ENCODE measurements at places on chromosomes 1 and 21.

DNA sequence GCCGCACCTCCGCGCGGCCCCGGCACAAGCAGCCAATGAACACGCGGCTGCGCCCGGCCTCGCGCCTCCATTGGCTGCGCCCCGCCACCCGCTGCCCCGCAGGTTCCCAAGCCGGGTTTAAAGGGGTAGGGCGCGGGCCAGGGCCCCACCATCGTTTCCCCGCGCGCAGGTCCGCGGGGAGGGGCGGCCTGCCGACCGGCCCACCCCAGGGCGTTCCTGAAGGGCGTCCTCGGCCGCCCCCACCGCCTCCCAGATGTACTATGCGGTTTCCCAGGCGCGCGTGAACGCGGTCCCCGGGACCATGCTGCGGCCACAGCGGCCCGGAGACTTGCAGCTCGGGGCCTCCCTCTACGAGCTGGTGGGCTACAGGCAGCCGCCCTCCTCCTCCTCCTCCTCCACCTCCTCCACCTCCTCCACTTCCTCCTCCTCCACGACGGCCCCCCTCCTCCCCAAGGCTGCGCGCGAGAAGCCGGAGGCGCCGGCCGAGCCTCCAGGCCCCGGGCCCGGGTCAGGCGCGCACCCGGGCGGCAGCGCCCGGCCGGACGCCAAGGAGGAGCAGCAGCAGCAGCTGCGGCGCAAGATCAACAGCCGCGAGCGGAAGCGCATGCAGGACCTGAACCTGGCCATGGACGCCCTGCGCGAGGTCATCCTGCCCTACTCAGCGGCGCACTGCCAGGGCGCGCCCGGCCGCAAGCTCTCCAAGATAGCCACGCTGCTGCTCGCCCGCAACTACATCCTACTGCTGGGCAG is at the start of gene OLIG1:
TSS of gene OLIG1 (plus strand) at position 148 of the 750 bp plus-strand sequence. CDS start at position 254, 106 bp downstream.
- peak; percentile 75 for DNase-seq

DNA sequence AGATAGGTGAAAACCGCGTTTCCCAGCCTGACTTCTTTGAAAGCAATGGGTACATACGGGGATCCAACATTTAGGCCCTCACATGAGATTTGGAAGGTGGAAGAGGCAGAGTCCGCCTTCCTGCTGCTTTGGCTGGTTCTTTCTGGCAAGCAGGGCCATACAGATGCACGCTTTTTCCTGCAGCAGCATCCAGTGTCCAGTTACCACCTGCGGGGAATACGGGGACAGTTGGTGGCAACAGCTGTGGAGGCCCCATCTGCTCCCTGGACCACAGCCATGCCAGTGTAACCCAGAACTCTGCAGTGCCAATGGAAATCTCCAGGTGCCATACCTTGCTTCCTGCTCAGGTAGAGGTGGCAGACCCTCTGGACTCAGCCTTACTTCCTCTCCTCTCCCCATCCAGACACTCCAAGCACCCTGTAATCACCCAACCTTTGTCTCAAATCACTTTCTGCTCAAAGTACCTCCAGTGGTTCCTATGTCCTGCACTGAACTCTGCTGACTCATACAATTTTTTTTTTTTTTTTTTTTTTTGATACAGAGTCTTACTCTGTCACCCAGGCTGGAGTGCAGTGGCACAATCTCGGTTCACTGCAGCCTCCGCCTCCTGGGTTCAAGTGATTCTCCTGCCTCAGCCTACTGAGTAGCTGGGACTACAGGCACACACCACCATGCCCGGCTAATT is 68.3 kb downstream of the SLC16A1 start:
- DNase-seq: no peak

DNA sequence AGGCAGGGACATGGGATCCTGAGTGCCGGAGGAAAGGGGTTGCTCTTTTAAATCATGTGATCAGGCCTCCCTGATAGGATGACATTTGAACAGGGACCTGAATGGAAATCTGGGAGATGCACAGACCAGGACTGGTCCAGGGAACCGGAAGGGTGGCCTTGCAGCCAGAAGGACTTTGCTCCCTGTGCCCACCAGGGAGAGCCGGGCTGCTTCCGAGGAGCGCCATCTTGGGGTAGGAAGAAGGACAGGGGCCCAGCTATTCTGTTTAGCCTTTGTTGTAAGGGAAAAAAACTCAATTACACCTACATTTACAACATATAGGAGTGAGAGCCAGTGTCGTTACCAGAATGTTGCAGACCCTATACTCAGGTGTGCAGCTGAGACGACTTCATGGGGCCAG is 5.5 kb downstream of the KLHDC7A start:
- no peak for DNase-seq

DNA sequence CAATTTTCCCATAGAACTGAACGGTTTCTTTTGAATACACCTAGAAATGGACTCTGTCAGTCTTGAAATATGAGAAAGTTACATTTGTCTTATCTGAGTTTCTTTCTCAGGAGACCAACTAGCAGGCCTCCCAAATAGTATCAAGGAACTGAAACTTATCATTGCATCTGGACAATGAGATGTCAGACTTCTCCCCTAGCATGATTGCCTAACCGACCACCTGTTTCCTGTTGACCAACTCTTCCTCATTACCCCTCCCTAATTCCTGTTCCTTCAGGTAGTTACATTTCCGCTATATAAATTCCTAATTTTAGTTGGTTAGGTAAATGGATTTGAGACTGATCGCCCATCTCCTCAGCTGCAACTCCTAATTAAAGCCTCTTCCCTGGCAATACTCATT is 1587.3 kb downstream of the NCAM2 start:
- no peak for DNase-seq

DNA sequence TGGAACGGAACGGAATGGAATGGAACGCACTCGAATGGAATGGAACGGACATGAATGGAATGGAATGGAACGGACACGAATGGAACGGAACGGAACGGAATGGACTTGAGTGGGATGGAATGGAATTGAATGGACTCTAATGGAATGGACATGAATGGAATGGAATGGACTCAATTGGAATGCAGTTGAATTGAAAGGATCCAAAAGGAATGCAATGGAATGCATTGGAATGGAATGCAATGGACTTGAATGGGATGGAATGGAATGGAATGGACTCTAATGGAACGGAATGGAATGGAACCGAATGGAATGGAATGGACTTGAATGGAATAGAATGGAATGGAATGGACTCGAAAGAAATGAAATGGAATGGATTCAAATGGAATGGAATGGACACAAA is 102.4 kb upstream of the OR4F16 start:
- DNase-seq: no peak

GRCh38 chr1:69738458-69739250 is 170.9 kb downstream of the LRRC7 start:
- DNase-seq: no peak

- peak; percentile 58 for DNase-seq
These were observed 4.9 kb downstream of the AHDC1 start for GRCh38 chr1:27598902-27599528.

- DNase-seq: no peak
These were observed 4.2 kb downstream of the MYOG start for GRCh38 chr1:203081465-203082230.

GRCh38 chr1:189496768-189497167 is 980.9 kb downstream of the BRINP3 start:
- DNase-seq: no peak

DNA sequence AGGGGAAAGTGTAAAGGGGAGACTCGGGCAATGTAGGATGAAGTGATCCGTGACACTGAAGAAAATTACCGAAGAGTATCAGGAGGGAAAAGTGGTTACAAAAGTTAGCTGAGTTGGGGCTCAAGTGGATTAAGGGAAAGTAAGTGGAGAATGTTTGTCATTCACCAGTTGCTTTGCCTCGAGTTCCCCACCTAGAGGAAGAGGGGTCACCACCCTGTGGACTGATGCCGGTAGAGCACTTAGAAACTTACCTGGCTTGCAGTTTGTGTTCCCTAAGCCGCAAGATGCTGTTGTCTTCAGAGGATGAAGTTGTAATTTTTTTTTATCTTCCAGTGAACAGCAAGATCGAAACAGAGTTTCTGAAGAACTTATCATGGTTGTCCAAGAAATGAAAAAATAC is 1.0 kb downstream of the PER3 start:
- DNase-seq: no peak

- no peak for DNase-seq
These were observed 31.6 kb downstream of the UTS2 start for GRCh38 chr1:7821282-7821681.

DNA sequence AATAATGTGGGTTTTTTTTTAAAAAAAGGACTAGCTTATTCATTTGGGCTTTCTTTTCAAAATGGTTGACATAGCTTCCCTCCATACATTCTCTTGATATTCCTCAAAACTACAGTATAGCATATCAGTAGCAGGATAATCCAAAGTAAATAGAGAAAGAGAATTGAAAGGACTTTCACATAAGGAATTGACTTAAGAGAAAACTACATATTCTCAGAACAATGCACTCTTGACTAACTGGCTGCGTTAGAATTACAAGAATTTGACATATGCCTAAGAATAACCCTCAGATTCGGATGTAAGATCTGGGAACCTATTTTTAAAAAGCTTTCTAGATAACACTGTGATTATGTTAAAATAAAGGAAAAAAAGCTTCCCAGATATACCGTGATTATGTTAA is 3.1 kb downstream of the PRKAB2 start:
- no peak for DNase-seq

GRCh38 chr1:221670081-221670480 is 71.8 kb downstream of the DUSP10 start:
- DNase-seq: no peak

Measured in GDM1 (cell line).